ENCODE measurements at places on chromosomes 11 and 22.

GRCh38 chr11:2813141-2813908 lies 72.2 kb downstream of the CDKN1C start:
- no peak for DNase-seq

GRCh38 chr22:19637408-19638281 lies 76.7 kb upstream of the SEPTIN5 start:
- DNase-seq, result no peak

GRCh38 chr11:75796091-75796435 lies 18.9 kb upstream of the UVRAG start:
- DNase-seq, result no peak

DNA sequence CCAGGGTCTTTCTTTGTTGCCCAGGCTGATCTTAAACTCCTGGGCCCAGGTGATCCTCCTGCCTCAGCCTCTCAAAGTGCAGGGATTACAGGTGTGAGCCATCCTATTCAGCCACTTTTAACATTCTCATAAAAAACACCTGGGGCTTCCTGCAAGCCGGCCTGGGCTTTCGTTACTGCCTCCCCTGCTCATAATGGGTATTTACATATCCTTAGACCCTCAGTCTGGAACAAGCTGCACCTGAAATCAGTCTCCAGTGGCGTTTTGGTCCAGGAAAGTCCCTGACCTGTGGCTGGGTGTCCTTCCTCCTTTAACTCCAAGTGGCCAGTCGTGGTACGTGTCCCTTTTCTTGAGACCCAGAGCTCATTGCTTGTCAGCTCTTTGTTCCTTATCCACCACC lies 320.7 kb downstream of the TMEM135 start:
- no peak for DNase-seq

GRCh38 chr11:7651140-7651551 lies 22.2 kb downstream of the CYB5R2 start:
- no peak for DNase-seq

DNA sequence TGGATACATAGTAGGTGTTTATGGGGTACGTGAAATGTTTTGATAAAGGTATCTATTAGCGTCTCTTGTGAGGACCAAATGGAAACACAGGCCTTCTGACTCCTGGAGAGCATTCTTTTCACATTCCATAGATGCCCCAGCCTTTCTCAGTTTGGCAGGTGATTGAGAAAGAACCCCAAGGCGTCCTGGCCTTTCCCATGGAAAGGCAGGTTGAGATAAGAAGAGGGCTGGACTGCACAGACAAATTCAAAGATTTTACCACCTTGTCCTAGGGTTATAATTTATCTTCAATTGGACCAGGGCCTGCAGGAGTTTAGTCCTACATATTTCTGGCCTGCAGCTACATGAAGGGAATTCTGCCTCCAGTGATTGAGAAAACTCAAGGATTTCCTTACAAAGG lies 661 bp upstream of the OLFML1 start:
- DNase-seq, result no peak

DNA sequence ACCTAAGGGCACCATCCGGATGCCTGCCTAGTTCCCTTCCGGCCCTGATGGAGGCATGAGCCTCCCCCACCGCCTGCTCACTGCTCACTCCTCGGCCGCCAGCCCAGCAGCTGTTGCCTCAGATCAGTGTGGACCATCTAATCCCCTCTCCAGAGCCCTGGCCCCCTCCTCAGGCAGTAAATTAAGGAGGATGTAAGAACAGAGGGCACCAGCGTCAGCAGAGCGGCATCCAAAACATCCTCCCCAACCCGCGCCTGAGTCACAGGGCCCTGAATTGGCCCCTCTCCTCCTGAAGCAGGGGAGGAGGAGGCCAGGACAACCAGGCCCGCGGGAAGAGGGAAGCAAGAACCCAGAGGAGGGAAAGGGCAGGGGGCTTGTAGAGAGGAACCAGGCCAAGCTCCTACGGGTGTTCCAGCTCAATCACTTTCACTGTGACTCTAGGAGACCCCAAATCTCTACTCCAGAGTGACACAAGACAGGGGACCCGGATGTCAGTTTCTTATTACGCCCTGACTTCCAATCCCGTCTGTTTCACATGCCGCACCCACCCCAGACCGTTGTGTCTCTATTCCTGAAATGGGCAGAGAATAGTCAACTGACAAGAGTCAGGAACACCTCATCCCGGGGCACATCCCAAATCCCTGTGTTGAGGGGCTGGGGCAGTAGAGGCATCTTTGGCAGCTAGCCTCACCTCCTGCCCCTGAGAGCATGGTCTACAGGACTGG lies 31.3 kb upstream of the MYOD1 start:
- DNase-seq, result no peak

DNA sequence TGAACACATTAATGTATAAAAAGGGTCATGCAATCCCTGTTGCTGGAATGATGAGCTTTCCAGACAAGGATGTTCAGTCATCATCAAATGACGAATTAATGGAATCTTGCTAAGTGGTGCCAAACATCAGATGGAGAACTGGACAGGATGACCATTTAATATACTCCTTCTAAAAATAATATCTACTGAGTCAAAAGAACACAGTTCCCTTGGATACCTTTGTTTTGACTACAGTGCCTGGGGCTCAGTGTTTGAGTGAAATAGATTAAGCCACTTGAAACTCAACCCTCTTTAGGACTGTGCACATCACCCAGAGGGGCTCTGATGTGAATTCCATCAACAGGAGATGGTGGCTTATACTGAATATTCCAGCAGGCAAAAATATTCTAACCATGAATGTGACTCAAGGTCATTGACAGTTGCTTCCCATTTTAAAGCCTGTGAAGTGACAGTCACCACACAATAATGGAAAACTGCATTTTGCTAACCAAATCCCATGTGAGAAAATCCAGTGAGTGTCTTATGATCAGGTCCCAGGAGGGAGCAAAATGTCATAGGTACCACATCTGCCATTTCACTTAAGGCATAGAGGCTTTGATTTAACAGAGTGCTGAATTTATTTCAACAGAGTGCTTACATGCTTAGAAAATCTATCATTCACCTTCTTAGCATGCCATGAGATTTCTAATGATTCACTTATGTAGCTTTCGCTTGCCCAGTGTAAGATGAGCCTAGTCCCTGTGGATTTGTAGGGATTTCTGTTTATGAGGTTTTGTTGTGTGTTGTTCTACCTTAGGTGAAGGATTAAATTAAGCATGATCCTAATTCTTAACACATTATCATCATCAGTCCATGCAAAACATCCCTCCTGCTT lies 41.3 kb upstream of the SLN start:
- no peak for DNase-seq

- DNase-seq, result no peak
Observed at GRCh38 chr11:130980071-130980862, 64.0 kb upstream of the SNX19 start.

- peak; percentile 52 for DNase-seq
Observed at GRCh38 chr11:35485656-35486322, 39.6 kb downstream of the PAMR1 start.

GRCh38 chr11:65113839-65114238 lies 2.2 kb downstream of the TM7SF2 start:
- no peak for DNase-seq

DNA sequence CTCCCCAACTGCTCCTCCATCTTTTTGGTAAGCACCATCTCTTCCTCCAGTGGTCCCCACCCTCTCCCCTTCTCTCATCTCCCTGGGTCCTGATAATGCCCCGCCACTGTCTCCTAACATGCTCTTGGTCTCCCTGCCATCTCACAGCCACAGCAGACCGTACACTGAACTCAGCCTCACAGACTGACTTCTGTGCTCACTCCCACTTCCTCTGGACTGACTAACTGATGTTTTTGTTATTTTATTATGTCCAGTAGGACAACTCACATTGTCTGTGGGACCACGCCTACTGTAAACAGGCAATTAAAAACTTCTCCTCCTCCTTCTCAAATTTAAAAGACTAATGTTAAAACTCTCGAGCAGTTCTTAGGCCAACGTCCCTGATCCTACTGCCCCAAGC lies 2.6 kb upstream of the GNAZ start:
- no peak for DNase-seq

GRCh38 chr11:110530900-110531741 lies 101.4 kb downstream of the FDX1 start:
- DNase-seq, result no peak

Data from stimulated activated CD8-positive, alpha-beta memory T cell treated with anti-CD3 and anti-CD28 coated beads, Interleukin-7, amount 100 ng/mL, for 24 hours (primary cell).